Stimulated activated CD8-positive, alpha-beta memory T cell treated with anti-CD3 and anti-CD28 coated beads, Interleukin-15, amount 100 ng/mL, for 4 hours (primary cell): ENCODE measurements at places on chromosomes 4 and X.

- no peak for DNase-seq
These were observed 145.2 kb upstream of the FTHL17 start for GRCh38 chrX:31217084-31217483.

- no peak for DNase-seq
These were observed 81.4 kb downstream of the ANTXR2 start for GRCh38 chr4:79991601-79992000.

GRCh38 chr4:23084559-23085248, 392.0 kb downstream of the GBA3 start:
- no peak for DNase-seq

DNA sequence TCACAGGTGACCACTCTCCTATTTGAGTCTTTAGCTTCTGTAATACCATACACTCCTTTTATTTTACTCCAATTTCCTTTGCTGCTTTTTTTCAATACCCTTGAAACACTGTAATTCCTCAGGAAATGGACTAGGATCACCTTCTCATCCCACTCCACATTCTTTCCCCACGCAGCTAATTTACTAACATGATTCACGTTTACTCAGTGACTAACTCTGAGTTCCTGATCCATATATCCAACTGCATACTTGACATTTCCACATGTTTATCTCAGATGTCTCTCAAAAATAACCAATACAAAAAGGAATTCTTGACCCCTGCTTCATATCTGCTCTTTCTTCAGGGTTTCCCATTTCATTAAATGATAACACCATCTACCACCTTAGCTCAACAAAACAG, 19.9 kb downstream of the RPS6KA6 start:
- DNase-seq, result no peak

DNA sequence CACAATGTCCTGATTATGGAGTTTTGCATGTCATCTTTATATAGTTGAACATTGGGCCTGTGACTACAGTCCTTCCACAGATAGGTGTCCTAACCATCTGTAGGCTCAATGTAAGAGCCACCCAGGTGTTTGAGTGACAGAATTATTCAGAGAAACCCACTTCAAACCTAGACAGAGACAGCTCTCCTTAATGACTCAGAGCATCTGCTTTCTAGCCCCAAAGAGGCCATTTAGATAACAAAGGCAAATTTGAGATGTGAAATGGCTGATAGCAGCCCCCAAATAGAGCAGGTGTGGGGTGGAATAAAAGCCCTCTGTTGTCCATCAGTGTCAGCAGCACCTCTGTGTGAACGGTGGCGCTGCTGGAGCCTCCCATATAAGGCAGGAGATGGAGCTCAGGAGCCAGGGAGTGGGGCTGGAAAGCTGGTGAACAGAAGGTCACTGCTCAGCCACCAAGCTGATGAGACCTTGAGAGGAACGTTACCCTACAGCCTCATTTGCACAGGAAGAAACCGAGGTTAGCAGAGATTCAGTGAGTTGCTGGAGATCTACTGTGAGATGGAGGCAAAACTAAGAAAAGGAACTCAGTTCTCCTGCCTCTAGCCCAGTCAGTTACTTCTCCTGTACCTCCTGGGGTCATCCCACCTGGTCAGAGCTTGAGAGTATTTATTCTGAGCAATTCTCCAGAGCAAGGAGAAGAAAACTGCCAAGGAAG, 153.3 kb upstream of the LNX1 start:
- no peak for DNase-seq

GRCh38 chrX:69109706-69110105, 55.5 kb downstream of the PJA1 start:
- no peak for DNase-seq

DNA sequence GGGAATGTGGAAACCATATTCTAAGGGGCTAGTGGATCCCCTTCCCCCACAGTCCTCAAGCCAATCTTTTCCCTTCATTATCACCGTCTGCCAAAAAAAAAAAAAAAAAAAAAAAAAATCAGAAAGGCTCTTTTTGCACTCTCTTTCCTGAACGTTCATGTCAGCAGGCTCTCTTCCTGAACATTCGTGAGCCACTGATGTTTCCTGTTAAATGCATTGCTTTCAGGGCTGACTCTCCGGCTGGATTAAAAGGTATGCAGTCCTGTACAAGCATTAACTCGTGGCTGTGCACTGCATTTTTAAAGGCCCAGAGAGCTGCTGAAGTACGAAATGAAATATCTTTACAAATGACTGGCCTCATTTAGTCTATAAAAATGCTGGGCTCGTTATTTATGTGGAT, 34.0 kb upstream of the TSPAN5 start:
- no peak for DNase-seq

- DNase-seq, result no peak
These were observed 148.3 kb downstream of the MAML3 start for GRCh38 chr4:140005699-140006098.

DNA sequence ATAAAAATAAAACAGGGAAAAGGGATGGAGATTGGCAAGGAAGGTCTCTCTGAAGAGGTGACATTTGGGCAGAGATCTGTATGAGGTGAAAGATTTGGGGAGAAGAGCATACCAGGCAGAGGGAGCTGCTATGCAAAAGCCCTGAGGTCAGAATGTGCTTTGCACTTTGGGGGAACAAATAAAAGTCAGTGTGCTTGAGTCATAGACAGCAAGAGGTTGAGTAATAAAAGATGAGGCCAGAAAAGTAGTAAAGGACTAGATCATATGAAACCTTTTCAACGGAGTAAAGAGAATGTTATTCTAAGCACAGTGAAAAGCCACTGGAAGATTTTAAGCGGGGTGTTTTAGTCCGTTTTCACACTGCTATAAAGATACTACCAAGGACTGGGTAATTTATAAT, 76.5 kb upstream of the TEX13A start:
- DNase-seq, result no peak

GRCh38 chr4:51868449-51868847, 25.5 kb downstream of the DCUN1D4 start:
- DNase-seq, result no peak

DNA sequence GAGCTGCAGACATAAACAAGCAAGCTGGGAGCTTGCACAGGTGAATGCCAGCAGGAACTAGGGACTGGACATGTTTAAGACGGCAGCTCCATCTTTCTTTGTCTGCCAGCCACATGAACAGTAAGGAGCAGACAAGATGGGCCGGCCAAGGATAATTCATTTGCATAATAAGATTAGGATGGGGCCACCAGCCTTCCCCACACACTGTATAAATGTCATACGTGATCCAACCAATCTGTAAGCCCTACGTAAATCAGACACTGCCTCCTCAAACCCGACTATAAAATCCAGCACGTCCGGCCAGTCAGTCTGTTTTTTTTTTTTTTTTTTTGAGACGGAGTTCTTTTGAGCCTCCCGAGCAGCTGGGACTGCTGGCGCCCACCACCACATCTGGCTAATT, 75.6 kb upstream of the BOD1L1 start:
- DNase-seq, result no peak

DNA sequence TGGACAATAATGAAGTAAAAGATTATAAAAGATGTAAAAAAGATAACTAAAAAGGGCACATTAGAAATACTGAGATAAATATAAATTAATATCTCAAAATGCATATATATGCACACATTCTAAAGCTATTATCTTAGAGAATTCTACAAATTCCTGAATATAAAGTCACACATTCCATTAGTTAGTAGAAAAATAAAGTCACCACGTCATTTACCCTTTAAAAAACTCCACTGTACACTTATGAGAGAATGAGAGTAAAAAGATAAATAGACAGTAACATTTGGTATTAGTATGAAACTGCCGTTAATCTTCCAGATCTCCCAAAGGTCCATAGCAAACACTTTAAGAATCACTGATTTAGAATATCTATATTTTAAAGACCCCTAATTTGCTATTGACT, 67.2 kb upstream of the IL15 start:
- DNase-seq, result no peak

- no peak for DNase-seq
These were observed 5.8 kb downstream of the HERC3 start for GRCh38 chr4:88597970-88598660.

GRCh38 chrX:4971646-4972045, 1257.0 kb downstream of the NLGN4X start:
- no peak for DNase-seq
